EL (cell line): ENCODE measurements at places on chromosomes 5 and 9.

- DNase-seq, result no peak
Measured at GRCh38 chr9:137369061-137369787, 53.7 kb downstream of the EXD3 start.

GRCh38 chr5:168960497-168960896 lies 340.4 kb downstream of the SLIT3 start:
- no peak for DNase-seq

DNA sequence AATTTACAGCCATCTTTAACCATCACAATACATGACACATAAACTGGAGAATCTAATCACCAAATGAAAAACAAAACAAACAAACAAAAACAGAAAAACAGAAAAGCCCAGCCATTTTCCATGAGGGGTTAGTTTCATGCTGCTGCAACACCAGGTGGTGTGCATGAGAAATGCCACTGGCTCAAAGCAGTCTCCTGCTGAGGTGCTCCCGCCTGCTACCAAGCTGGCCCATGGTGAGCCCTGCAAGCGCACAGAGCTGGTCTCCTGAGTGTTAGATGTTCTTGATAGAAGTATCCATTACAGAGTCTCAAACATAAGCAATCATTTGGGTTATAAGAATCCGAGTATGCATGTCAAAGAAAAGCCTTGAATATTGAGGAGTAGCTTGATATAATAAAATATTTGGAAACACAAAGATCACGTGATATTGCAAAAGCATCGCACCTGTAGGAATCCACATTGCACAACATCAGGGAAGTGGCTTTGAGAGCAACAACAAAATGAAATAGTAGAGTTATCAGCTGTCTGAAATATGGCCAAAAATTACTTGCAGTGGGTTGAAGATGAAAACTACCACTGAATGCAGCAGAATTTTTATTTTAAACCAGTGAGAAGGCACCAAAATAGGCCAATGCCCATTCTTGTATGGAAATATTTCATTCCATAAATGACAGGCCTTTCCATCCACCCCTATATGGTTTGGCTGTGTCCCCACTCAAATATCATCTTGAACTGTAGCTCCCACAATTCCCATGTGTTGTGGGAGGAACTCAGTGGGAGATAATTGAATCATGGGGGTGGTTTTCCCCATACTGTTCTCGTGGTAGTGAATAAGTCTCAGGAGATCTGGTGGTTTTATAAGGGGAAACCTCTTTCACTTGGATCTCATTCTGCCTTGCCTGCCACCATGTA lies 194.8 kb downstream of the SYK start:
- DNase-seq, result no peak

- no peak for DNase-seq
Measured at GRCh38 chr9:92380603-92381002, 23.8 kb downstream of the OGN start.

DNA sequence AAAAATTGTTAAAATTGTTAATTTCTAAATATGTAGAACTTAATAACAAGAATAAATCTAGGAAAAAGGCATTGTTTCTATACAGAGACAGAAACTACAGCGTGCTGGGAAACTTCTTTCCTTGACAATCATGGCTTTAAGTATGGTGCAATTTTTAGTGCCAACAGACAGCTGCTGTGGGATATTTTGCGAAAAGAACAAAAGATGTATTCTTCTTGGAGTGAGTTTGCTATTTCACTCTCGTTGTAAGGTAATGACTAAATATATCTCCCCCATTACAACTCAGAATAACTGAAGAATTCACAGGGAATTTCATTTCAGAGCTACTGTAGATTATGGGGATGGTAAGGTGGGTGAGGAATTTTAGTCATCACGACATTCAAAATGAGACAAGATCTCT lies 2055.0 kb upstream of the ACO1 start:
- no peak for DNase-seq

DNA sequence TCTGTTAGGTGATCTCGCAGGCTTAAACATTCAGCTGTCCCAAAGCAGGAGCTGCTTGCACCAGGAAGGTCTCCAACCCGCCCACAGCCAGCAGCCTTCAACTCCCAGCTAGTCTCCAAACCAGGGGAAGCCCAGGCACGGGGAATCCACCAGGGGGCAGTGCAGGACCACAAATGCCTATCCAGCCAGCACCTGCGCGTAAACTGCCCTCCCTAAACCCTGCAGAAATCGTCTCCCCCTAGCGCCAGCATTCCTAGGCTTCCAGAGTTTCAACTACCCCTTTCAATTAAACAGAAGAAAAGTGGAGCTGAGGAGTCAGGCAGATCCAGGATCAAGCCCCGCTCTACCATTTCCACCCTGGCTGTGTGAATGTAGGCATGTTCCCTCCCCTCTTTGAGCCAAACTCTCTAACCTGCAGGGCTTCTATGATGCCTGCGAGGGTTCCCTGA lies 72.0 kb downstream of the HRH2 start:
- peak; percentile 86 for DNase-seq

DNA sequence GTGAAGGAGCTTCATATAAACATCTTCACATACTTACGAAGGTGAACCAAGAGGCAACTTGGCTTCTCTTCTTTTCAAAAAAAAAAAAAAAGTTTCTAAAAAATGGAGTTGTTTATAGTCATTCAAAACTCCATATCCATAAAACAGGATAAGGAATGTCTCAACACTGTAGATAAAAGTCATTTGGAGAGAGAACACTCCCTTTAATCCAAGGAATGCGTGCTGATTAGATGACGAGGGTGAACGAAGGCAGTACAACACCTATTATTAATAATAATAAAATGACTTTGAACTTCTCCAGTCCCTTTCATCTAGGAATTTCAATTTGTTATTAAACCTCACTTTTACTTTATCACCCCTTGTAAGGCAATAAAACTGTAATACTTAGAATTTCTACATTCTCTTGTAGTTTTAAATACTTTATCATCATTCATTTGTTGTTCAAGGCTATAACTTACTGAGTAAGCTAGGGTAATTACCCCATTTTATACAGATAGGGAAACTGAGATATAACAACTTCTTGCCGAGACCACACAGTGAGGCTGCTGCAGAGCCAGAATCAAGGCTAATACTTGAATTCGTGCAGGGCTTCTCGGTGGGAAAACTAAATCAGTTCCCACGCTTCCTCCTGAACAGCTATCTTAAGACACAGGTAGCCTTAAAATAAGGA lies 377.1 kb downstream of the EFNA5 start:
- no peak for DNase-seq

DNA sequence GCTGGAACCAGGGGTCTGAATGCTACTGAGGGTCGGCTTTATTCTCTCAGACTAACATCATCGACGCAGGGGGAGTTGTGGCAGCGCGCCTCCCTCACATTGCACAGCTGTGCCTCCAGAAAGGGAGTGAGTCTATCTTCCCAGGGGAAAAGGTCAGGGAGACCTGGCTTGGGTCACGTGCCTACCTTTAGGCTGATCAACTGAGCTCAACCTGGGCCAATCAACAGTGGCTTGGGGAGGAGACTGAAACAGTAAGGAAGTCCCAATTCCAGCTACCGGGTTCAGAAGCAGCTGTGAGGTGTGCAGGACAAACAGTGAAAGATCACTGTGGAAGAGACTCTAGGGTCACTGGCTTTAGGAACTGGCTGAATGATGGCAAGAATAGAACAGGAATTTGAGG lies 14.3 kb downstream of the SNX30 start:
- DNase-seq, result no peak

DNA sequence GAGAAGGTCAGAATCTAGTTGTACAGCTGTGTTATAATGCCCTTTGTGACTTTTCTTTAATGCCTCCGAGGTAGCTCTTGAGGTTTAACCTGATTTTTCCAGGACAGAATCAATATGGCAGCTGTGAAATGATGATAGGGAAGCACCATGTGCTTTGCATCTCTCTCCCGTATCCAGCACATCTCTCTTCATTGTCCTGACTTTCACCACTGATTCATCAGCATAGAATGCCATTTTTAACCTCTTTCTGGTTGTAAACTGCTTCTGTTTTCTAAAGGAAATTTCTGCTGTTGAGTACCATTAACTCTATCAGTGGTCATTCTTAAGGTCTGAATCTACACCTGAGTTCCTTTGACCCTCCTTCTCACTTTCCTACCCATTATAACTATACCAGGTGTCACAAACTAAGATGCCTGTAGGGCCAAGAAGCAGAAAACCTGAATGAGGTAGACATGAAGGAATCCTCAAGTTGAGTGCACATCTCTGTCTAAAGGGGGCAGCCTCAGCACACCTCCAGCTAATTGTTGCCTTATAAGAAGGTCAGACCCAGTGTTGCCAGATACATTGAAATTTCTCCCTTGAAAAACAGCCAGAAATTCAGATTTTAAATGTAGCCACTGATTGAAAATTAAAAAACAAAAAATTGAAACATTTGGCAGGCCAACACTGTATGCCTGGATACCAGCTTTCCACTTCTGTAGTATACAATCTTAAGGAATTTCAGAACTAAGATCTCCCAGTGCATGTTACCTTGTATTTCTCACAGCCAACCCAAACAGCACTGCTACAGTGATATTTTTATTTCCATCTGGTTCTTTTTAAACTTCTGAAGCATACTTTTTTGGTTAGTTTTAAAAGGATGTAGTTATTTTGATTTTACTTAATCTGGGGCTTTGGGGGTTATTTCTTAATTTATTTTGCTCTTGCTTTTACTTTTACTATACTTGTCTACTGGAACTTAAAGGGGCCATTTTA lies 35.8 kb upstream of the TLX3 start:
- DNase-seq, result peak; percentile 61

GRCh38 chr5:123756816-123757215 lies 244.8 kb downstream of the CSNK1G3 start:
- no peak for DNase-seq

GRCh38 chr5:76920491-76920890 lies 32.4 kb upstream of the CRHBP start:
- no peak for DNase-seq

DNA sequence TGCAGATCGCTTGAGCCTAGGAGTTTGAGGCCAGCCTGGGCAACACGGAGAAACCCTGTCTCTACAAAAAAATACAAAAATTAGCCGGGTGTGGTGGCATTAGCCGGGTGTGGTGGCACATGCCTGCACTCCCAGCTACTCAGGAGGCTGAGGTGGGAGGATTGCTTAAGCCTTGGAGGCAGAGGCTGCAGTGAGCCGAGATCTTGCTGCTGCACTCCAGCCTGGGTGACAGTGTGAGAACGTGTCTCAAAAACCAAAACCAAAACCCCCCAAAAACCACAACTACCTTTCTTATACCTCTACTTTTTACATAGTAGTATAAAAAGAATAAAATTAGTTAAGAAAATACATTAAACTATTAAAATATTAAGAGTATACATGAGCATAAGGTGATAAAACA lies 121.2 kb downstream of the RAPGEF6 start:
- no peak for DNase-seq

GRCh38 chr9:10007356-10007755 lies 605.4 kb downstream of the PTPRD start:
- DNase-seq, result no peak

DNA sequence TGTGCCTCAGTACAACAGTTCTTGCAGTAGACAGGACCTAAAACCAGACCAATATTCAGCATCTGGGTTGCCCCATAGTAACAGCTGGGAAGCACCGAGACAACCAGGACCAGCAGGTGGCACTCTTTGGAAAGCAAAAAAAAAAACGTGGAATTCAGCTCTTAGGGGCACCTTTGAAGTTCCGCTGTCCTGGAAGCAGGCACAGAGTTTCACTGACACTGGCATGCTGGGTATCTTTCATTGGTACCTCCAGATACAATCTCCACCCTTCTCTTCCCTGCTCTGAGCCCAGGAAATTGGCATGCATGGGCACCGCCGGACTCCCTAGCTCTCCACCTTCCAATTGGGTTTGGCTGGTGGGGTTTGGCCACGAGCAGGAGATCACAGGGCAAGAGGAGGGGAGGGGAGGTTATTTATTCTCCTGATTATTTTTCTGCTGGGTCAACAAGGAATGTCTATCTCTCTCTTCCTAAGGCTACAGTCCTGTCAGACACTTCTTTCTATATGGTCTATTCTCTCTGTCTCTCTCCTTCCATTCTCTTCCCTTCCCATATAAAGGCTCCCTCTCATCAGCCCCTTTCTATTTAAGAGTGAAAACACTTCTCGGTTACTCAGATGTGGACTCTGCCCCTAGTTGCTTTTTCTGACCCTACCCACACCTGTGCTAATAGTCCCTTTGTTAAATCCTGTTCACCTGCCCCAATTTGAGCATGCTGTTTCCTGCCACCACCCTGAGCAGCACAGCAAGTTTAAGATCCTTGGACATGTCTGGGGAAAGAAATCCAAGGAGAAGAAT lies 1.9 kb upstream of the IDNK start:
- DNase-seq, result peak; percentile 57

DNA sequence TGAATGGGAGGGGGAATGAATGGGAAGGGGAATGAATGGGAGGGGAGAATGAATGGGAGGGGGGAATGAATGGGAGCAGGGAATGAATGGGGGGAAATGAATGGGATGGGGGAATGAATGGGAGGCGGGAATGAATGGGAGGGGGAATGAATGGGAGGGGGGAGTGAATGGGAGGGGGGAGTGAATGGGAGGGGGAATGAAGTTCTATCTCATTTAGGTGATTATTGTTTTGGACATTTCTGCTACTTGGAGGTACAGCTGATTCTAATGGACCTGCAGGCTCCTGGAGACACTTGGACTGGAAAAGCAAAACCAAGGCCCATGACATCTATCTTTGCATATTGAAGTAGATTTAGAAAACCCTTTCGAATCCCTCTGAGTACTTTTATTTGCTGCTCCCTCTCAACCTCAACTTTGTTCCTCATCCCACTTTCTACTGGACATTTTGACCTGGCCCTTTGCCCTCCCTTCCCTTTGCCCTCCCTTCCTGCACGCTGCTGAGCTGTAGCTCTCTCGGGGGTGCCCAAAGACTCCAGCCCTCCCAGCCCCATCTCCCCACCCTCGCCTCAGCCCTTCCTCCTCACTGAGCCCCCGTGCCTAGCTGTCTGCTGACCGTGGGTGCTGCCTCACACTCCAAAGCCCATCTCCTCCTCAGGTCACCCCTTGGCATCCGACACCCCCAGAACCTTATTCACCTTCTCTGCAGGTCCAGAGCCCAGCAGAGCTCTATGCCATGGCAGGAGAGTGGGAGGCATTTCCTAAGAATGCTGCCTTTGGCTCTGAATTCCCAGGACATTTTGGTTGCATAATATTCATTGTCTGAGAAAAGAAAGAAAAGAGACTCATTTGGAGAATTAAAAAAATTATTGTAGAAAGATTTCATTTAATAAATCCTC lies 19.9 kb upstream of the LPCAT1 start:
- DNase-seq, result no peak

DNA sequence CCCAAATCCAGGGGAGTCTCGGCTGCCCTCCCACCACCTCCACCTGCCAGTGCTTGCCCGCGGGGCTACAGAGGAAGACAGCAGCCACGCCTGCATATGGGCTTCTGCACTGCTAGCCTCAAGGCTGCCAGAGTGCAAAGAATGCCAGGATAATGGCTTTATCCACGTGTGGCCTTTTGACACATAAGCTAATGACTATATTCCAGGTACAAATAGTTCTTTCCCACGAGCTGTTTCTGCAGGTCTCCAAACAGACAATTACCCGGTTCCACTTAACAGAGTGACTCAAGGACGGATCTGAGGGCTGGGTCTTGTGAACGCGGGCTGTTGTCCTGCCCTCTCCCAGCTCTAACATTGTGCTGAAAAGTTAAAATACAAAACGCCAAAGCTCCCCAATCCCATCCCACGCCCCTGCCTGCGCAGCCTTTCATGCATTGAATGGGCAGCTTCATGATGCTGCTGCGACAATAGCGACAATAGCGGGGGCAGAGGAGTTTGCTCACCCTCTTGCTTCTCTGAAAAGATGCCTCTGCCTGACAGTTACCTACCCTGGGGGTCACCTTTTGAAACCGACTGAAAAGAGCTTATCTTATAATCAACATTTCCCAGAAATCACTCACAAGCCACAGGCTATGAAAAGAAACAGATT lies 39.1 kb upstream of the MSH3 start:
- DNase-seq, result no peak
